HS-5 (cell line): ENCODE measurements at places on chromosomes 7 and 10.

GRCh38 chr10:126235091-126235978 is 152.9 kb downstream of the ADAM12 start:
- DNase-seq: no peak

DNA sequence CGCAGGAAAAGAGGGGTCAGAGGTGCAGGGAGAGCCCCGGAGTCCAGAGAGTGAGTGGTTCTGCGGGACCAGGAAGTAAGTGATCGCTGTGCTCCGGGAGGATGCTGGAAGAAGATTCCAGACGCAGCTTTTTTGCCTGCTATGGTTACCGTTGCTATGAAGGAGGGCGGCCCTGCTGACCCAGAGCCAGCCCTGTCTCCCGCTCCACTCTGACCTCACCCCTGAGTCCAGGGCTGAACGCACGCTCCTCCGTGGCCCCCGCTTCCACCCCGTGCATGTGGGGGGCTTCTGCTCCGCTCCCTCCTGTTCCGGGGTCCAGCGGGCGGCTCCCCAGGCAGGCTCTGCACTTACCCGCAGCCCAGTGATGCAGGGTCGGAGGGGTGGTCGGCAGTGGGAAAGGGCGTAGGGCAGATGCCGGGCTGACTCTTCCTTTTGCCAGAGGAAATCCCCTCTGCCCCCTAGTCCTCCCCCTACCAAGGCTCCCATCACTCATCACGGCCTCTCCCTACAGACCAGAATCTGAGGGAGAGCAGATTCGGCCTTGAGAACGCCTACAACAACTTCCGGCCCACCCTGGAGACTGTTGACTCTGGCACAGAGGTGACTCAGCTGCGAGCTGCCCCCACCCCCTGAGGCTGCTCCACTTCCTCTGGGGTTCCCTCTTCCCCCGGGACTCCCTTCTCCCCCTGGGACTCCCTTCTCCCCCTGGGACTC is 2.7 kb upstream of the MUC17 start:
- peak; percentile 44 for DNase-seq

- no peak for DNase-seq
These were observed 93.6 kb downstream of the MAGI2 start for GRCh38 chr7:79359827-79360226.

DNA sequence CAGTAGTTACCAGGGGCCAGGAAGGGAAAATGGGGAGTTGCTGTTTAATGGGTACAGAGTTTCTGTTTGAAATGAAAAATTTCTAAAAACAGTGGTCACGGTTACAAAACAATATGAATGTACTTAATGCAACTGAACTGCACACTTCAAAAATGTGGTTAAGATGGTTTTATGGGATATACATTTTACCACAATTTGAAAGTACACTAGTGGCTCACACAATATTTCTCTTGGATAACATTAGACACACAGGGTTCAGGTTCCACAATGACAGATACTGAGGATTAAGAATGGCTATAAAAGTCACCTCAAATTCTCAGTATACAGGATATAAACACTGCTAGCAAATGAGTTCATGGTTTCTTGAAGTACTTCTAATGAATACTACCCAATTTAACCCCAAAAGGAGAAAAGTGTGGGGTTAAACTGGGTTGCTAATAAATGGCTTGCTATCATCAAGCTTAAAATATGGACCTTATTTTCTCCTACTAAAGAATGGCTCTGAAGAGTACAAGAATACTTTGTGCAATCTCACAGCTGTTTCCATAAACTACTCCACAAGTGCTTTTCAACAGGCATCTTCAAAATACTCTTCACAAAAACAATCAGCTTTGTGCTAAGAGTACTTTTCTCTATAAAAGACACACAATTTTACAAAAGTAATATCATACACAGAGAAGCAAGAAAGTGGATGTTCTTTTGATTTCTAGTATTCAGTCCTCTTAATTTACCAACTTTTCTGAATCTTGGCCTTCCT is 92.9 kb downstream of the SRPK2 start:
- DNase-seq: no peak

GRCh38 chr10:10589540-10590303 is 427.9 kb upstream of the CELF2 start:
- peak; percentile 65 for DNase-seq

DNA sequence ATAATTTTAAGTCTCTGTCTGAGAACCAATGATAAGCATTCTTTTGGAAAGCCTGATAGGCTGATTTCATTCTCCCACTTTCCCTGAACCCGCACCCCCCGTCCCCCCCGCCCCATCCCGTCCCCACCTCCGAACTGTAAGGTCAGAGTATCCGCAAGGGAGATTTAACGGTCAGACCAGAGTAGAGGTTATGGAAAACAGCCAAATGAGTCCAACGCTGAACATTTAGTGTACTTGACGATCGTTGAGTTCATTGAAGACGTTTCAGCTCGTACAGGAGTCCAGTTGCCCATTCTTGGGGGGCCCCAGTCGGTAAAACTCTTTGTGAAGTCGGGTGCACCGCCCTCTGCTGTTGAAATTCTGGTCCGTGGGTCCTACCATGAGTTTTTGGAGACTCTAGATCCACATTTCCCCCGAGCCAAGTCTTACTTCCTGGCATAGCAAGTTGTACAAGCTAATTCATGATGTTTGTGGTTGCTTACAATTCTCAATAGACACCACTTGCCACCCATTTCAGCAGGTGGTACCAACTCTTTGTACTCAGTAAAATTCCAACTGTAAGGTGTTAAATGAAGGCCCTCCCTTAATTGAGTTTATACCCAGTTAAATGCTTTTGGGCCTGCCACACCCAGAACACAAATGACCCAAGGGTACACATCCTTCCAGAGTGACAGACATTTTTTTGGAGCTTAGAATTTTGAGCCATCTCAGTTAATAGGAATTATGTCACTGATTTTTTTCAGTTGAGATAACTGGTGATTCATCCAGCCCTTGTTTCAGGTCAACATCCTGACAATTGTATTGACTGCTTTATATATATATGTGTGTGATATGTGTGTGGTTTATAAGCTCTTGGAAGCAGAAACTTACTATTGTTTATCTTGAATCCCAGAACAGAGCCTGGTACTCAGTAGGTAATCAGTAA is 1.2 kb downstream of the MARCHF5 start:
- peak; percentile 34 for DNase-seq

- DNase-seq: no peak
These were observed 114.9 kb upstream of the RAB11FIP2 start for GRCh38 chr10:118161461-118162246.

- no peak for DNase-seq
These were observed 11.5 kb upstream of the RHBDD2 start for GRCh38 chr7:75867390-75867717.

- DNase-seq: peak; percentile 6
These were observed 9.6 kb downstream of the ETV1 start for GRCh38 chr7:13979671-13980435.

- no peak for DNase-seq
These were observed 94.2 kb downstream of the NRBF2 start for GRCh38 chr10:63227207-63227895.

DNA sequence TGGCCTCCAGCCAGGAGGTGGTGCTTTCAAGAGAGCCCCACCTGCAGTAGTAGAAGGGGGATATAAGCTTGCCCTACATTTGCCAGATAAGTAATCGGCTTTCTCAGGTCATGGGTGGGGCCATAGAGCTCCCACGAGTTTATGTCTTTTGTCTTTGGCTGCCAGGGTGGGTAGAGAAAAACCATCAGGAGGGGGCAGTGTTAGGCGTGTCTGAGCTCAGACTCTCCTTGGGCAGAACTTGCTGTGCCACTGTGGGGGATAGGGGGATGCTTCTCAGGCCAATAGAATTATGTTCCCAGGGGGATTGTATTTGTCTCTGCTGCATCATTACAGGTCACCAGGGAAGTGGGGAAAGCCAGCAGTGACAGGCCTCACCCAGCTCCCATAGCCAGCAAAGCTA is 12.3 kb upstream of the MRPS33 start:
- DNase-seq: no peak

GRCh38 chr10:80131499-80131901 is 1.0 kb upstream of the PLAC9 start:
- DNase-seq: no peak

- no peak for DNase-seq
These were observed 37.1 kb downstream of the TMEM229A start for GRCh38 chr7:123995617-123996326.

DNA sequence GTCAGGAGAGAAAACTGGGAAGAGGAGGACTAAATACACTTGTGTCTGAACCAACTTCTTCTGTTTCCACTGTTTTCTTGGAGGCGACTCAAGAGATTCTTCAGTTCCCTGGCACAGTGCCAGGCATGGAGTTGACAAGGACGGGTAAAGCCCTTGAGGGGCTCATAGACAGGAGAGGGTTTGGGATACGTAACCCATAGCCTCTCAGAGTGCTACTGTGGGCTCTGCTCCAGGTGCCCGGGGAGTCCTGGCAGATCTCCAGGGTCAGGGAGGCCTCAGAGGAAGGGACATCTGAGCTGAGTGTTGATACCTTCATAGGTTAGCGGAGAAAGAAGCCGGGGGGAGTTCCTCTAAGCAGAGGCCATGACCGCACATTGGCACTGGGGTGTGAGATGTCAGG is 42.0 kb downstream of the GALNT17 start:
- no peak for DNase-seq

GRCh38 chr7:142319970-142320369 is 62.1 kb upstream of the PRSS58 start:
- DNase-seq: no peak

DNA sequence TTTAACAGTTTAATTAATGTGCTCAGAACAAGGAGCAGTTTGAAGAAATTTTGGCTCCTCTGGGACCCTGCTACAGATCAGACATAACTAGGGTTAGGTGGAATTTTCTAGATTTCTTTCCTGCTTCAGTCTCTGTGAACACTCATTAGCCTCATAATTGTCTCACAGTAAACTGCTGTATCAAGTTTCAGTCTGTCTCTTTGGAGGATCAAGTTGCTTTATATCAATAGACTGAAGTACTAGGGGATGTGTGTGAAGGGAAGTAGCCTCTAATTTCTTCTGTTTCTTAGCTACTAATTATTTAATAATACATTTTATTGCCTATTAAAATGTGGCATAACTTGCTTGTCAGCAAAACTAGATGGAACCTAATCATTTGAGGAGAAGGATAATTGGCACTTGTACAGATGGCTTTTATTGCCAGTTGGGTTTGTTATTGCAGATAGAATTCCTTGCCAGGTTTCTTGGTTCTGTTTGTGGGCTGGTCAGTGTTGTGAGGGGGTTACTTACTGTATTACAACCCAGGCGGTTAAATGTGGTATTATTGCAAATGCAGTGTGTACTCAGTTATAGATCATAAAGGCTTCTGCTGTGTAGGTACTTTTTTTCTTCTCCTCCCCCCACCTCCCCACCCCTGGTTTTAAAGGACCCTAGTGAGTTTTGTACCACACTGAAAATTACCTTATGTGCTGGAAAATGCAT is 758.0 kb downstream of the AUTS2 start:
- DNase-seq: no peak

DNA sequence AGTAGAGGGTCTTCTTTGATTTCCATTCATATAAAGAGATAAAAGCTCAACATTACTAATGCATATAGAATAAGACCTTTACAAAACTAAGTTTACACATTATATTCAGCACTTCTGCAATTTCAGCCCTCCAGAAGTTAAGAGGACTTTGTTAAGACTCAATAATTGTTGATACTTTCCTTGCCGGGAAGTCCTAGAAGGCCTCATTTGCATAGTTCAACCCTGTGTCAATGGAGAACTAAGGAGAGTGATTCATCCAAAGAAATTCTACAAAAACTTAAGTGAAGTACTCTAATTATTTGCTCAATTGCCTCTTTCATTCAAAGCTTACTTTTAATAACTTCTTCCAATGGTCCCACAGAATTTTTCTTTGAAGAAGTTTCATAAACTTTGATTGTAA is 1060.3 kb upstream of the CELF2 start:
- DNase-seq: no peak

DNA sequence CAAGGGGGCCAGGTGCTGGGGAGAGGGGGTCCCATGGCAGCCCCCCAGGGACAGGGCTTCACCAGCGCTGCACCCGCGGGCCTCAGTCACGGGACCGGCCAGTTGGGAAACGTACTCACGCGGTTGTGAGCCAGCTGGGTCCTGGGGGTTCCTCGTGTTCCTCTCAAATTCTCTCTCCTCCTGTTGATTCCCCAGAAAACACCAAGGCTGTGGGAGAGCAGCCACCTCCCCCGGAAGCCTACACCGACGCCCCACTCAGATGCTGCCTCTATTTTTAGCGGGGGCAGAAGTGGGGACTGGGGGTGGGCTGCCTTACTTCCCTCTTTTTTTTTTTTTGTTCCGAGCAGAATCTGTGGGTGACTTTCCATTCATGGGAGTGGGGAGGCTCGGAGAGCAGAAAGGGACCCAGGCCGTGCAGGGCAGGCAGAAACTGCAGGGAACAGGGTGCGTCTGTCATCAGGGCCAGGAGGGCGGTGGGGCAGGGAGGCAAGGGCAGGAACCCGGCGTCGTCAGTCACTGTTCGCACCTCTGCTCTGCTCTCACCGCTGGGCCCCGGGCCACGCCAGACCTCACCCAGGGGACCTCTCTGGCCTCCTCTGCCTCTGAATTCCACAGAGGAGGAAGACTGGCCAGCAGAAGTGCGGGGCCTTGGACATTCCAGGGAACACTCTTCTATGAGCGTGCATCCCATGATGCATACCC is 63.1 kb downstream of the CARD11 start:
- no peak for DNase-seq

GRCh38 chr10:60006062-60006461 is 99.7 kb upstream of the CCDC6 start:
- no peak for DNase-seq

DNA sequence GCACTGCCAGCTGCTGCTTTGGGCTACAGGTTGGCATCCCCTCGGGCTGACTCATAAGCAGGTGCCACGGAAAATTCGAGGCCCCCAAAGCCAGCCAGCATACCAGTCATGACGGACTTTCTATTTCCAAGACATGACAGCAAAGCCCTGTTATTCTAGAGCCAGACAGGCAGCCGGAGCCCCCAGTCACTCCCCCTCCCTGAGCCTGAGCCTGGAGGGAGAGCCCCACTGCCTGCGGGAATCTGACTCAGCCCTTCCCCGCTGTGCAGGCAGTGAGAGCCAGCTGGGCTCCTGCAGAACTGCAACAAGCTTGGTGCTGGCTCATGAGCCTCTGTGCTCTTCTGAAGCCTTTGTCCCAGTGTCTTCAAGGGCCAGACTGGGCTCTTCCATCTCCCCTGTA is 15.8 kb downstream of the BTBD16 start:
- DNase-seq: no peak

DNA sequence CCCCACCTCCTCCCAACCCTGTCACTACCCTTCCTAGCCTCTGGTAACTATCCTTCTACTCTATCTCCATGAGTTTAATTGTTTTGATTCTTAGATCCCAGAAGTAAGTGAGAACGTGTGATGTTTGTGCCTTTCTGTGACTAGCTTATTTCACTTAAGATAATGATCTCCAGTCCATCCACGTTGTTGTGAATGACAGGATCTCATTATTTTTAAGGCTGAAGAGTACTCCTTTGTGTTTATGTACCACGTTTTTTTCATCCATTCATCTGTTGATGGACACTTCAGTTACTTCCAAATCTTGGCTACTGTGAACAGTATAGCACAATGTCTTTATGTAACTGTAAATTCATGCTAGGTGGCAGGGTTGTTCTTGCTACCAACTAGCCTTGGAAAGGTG is 461.6 kb downstream of the PLXDC2 start:
- DNase-seq: no peak

DNA sequence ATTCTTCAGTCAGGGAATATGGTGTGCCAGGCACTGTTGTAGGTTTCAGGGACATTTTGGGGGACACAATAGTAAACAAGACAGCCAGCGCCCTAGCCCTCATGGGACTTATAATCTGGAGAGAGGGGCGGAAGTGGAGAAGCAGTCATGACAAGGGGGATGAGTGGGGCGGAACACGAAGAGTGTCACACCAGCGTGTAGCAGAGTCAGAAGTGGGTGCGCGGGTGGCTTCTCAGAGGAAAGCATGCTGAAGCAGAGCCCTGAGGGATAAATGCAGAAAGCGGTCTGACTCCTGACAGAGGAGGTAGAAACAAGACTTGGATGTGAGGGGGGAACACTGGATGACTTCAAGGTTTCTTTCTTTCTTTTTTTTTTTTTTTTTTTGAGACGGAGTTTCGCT is 160.3 kb upstream of the LYZL2 start:
- no peak for DNase-seq
